ENCODE measurements at places on chromosomes 7 and 10.

DNA sequence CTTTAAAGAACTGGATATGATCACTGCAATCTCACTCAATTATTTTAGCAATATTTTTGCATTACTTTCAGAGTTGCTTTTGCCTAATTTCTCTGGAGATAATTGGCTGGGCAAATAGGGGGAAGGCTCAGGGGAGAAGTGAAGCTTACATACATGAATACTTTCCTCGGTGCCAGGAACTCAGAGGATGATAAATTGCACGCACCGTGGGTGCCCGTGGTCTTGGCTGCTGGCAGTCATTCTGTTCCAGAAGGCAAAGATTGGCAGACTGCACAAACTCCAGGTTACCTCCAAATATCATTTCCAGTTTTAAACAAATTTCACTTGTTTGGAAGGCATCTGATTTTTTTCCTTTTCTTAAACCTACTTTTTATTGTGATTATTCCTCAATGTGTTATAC lies 197.8 kb upstream of the TMEM72 start:
- no peak for DNase-seq

DNA sequence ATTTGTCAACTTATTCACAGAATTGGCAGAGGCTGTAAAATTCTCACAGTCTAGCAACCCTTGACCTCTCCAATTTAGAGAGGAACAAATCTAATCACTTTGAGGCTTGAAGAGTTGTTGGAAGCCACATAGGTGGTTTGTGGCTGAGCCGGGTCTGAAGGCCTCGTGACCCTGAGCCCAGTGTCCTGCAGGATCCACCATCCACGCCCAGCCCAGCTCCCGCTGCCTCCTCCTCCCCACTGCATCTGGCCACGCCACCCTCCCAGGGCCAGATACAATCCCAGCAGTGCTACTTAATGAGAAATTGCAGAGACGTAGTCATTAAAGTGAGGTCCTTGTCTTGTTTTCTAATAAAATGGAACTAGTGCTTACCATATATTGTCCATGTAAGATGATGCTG lies 81.4 kb upstream of the SHH start:
- DNase-seq, result no peak

- DNase-seq, result no peak
Measured at GRCh38 chr10:13485623-13486022, 43.2 kb downstream of the BEND7 start.

DNA sequence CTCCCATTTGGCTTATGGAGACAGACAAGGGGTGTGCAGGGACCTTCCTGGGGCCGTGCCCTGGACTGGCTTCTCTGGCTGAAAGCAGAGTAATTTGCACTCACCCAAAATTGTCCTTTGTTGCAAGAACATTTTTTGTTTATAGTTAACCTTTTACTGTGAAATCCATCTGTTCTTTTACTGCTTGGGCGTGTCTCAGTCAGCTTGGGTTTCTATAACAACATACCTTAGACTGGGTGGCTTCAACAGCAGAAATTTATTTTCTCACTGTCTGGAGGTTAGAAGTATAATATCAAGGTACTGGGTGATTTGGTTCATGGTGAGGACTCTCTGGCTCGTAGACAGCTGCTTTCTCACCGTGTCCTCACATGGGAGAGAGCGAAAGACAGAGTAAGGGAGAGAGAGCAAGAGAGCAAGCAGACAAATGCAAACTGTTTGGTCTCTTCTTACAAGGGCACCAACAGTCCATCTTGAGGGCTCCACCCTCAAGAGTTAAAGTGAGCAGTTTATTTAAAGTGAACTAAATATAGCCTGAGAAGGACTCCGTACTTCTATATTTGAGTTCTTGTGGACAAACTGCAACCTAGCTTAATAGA lies 131.0 kb upstream of the NPY start:
- DNase-seq, result peak; percentile 41

- DNase-seq, result no peak
Measured at GRCh38 chr10:71969929-71970328, 5.7 kb downstream of the CHST3 start.

- DNase-seq, result no peak
Measured at GRCh38 chr10:71909399-71910083, 54.7 kb upstream of the CHST3 start.

DNA sequence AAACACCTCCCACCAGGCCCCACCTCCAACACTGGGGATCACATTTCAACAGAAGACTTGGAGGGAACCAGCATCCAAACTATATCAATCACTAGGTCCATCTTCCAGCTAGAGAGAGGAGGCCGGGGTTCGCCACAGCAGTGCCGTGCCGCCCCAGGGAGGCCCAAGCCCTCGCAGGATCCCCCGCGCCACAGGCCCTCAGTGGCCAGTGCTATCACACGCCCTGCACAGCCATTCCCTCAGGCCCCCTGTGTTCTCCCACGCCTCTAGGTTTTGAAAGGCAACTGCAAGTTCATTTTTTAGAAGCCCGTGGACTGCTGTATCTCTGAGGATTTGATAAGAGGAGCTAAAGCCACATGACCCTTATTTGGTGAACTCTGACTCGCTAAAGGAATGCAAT lies 136.4 kb downstream of the OAT start:
- DNase-seq, result no peak

- DNase-seq, result no peak
Measured at GRCh38 chr10:4514445-4515108, 311.4 kb upstream of the AKR1E2 start.

- DNase-seq, result no peak
Measured at GRCh38 chr7:132438926-132439325, 137.3 kb downstream of the PLXNA4 start.

All from DMS 273 treated with DMSO at 0.1 percent for 48 hours (cell line).